ENCODE measurements at places on chromosomes 5 and 9.

- DNase-seq, result no peak
Measured at GRCh38 chr5:105392710-105393149, 1830.1 kb upstream of the NUDT12 start.

DNA sequence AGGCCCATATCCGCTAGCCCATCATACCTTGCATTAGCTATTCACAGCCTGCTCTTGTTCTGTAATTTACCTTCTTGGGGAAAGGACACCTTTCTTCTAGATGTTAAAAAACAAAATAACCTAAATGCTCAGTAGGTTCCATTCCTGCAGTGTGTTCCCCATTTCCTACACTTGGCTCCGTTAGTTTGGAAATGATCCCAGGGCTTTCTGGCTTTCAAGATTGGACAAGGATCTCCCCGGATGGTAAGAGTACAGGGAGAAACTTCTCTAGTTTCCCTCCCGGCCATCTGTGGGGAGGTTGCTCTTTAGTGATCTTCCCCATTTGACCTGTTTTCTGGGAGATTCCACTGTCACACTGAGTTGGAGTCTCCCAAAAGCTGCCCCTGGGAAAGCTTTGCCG is 27.3 kb upstream of the STC2 start:
- no peak for DNase-seq

GRCh38 chr5:91345461-91345860 is 37.7 kb downstream of the ARRDC3 start:
- DNase-seq, result no peak

DNA sequence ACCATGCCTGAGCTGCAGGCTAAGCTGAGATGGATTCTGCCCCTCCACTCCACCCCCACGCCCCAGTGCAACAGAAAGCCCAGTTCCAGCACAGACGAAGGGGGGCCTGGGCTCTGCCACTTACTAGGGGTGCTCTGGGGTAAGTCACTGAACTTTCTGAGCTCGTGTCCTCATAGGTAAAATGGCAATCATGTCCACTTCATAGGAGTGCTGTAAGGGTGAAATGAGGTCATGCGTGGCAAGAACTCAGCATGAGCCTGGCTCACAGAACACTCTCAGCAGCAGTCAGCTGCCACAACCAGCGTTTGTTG is 8.4 kb upstream of the PSD2 start:
- no peak for DNase-seq

- DNase-seq, result no peak
Measured at GRCh38 chr5:5941486-5941885, 436.9 kb downstream of the MED10 start.

GRCh38 chr9:113602126-113603047 is 138.9 kb downstream of the RGS3 start:
- DNase-seq, result peak; percentile 78

GRCh38 chr5:146040527-146040926 is 64.8 kb downstream of the PLAC8L1 start:
- no peak for DNase-seq

DNA sequence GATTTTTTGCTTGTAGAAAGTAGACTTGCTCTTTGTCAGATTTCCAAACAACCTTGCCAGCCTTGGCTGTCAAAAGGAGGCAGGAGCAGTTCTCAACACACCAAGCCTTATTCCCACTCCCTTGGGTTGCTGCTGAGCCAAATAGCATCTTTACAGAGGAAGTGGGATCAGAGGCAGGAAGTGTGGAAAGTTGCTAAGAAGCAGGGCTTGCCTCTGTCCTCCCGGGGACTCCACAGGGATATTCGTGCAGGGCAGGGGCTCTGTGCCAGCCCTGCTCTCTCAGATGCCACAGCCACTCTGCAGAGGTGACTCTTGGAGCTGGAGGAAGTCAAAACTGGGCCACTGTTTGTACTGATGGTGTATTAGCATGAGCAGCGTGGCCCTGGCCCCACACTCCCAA is 24.3 kb downstream of the PTPDC1 start:
- DNase-seq, result no peak

- DNase-seq, result no peak
Measured at GRCh38 chr5:79595086-79595485, 17.2 kb upstream of the TENT2 start.

- no peak for DNase-seq
Measured at GRCh38 chr5:147751156-147751830, 31.2 kb downstream of the JAKMIP2 start.

GRCh38 chr5:147404706-147405105 is 105.2 kb downstream of the DPYSL3 start:
- no peak for DNase-seq

- no peak for DNase-seq
Measured at GRCh38 chr5:92907938-92908606, 672.9 kb downstream of the NR2F1-AS1 start.

- no peak for DNase-seq
Measured at GRCh38 chr5:150781706-150782614, 3.4 kb downstream of the SMIM3 start.

GRCh38 chr9:17636349-17636748 is 57.5 kb downstream of the SH3GL2 start:
- DNase-seq, result no peak

DNA sequence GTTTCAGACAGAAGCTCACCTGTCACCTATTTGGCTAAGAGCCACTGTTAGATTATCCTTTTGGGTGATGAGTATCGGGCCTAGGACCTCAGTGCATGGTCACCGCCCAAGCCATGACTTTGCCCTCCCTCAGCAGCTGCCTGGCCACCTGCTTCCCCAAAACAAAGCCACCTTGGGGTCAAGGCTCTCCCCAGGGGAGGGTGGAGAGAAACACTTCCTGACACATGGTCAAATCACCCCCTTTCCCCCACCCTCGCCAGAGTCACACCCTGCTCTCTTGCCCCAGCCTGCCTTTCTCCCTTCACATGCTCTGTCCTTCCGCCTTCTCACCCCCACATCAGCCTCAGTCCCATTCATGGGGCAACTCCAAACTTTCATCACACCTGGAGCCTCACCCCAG is 1.7 kb upstream of the HBEGF start:
- no peak for DNase-seq

DNA sequence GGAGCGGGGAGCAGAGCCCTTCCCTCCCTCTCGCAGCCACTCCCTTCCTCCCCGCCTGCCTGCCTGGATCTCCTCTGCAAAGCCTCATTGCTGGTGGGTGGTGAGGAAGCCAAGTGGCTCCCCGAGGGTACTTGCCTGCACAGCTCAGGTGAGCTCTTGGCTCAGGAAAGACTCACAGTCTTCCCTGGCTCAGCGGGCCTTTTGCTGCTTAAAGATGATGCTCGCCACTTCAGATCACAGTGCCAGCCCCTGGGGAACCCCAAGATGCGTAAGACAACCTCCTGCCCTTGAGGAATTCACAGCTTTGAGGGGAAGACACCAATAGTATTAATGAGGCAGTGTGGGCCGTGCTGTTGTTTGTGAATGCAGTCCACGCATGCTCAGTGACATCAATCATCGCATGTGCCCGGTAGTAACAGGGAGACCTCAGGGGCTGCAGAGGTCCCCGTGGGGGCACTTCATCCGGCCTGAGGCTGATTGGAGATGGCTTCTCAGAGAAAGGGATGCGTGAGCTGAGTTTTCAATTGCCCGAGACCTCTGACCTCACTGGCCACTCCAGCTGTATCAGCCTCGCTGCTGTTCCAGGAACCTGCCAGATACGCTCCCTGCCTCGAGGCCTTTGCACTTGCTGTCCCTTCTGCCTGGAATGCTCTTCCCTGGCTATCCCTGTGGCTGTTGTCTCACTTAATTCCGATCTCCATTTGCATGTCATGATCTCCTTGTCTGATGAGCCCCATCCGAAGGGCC is 36.8 kb downstream of the ERGIC1 start:
- no peak for DNase-seq

- DNase-seq, result no peak
Measured at GRCh38 chr9:15959663-15960062, 406.8 kb downstream of the CCDC171 start.

- no peak for DNase-seq
Measured at GRCh38 chr9:111411266-111411665, 72.9 kb downstream of the ECPAS start.

DNA sequence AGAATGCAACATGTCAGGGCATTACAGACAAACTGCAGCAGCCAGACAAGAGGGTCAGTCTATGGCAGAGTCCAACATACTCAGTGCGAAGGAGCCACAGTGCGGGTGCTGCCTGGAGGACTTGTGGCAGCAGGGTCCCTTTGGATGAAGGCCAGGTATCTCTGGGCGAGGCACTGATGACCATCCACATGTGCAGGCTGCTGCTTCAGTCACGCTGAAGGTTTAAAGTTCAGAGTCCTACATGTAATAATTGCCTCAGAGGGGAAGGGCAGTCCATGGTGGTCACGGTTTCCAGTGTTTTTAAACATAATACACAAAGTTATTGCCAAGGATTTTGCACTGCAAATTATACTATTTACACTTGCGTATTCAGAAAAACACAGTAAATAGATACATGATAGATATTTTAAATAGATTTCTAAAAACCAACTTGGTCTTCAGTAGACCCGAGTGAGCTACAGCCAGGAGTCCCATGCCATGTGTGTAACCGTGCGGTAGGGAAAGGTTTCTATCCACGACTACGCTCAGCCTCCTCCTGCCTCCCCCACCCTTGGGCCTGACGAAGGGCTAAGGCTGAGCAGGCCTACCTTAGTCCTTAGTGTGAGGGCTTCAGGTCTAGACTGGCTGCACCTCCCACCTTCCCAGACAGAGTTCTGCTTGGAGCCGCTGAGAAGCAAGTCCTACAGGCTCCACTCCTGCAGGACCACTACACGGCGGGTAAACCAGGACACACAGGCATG is 76.2 kb downstream of the GPR21 start:
- no peak for DNase-seq

- DNase-seq, result no peak
Measured at GRCh38 chr5:167785106-167785505, 506.3 kb upstream of the WWC1 start.

GRCh38 chr5:151047814-151048425 is 27.5 kb downstream of the GPX3 start:
- DNase-seq, result no peak

DNA sequence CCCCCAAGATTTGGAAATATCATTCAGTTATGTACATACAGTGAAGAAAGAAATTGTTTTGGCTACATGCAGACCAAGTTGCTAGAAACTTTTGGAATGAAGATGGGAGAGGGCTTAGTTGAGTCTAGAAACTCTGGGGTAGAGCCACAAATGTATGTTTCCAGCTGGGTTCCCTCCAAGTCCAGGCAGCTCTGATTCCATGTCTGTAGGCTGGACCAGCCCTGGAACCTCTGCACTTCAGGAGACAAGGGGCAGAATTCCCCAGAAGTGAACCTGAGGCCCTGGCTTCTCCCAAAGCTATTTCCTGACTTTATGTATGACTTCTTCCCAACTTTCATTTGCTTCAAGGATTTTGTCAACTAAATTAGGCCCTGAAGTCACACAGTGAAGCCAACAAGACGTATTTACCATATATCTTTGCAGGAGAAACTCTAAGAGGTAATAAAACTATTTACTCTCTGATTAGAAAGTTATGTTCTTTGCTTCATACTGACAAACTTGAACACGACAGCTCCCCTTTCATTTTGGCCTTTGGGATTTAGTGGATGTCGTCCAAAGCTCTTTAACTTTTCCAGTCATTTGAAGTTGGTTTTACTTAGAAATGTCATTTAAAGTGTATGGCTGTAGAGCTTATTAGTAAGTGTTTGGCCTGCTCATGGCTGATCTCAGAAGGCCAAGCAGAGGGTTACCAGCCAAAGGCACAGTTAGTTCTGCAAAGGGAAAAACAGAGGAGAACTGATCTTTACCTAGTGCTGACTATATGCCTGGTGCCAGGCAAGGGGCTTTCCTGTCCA is 152.0 kb upstream of the SLC28A3 start:
- DNase-seq, result no peak

DNA sequence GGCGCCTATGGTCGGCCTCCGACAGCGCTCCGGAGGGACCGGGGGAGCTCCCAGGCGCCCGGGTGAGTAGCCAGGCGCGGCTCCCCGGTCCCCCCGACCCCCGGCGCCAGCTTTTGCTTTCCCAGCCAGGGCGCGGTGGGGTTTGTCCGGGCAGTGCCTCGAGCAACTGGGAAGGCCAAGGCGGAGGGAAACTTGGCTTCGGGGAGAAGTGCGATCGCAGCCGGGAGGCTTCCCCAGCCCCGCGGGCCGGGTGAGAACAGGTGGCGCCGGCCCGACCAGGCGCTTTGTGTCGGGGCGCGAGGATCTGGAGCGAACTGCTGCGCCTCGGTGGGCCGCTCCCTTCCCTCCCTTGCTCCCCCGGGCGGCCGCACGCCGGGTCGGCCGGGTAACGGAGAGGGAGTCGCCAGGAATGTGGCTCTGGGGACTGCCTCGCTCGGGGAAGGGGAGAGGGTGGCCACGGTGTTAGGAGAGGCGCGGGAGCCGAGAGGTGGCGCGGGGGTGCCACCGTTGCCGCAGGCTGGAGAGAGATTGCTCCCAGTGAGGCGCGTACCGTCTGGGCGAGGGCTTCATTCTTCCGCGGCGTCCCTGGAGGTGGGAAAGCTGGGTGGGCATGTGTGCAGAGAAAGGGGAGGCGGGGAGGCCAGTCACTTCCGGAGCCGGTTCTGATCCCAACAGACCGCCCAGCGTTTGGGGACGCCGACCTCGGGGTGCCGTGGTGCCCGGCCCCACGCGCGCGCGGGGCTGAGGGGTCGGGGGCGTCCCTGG is 561 bp downstream of the DAPK1 start:
- peak; percentile 10 for DNase-seq

DNA sequence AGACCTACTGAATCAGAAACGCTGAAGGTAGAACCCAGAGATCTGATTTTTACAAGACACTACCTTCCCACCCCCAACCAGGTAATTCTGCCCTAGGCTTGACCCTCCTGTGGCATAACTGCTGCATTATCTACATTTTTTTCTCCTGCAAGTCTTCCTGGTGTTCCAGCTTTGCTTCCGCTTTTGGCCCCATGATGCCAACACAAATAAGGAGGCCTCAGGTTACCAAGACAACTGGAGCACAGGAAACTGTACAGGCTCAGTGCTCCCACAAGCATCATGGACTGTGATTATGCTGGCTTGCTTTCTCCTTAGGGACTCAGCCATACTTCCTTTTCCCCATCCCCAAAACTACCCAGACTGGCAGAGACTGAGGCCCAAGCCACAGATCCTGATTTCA is 6.6 kb upstream of the MSMP start:
- no peak for DNase-seq

DNA sequence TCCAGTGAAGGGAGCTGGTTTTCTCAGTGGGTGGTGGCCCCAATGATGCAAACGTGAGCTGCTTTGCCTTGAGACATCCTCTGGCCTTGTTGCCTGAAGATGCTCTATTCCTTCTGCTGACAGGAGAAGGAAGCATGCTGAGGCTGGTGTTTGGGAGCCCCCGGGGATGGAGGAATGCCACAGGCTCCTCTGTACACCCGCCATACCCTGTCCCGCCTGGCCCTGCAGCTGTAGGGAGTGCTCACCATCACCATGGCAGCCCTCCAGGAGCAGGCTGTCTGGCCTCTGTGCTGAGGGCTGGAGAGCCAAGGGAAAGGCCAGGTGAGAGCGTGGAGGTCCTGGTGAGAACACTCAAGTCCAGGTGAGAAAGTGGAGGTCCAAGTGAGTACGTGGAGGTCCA is 134.4 kb downstream of the MRPL36 start:
- DNase-seq, result no peak

- no peak for DNase-seq
Measured at GRCh38 chr5:103389846-103390245, 131.3 kb downstream of the MACIR start.
